ENCODE measurements at places on chromosomes 7 and 10. TPM values are rescaled to one million over a fixed set of nuclear protein-coding genes. Genes with fewer than 3 reads are reported as not detected.

The MUC3A gene
- total RNA-seq: not detected

The IDI2 gene
- total RNA-seq: not detected

The METTL27 gene
- total RNA-seq: 0.55 TPM

The SLC18A3 gene
- not detected for total RNA-seq

The UCN3 gene
- total RNA-seq: not detected

DNA sequence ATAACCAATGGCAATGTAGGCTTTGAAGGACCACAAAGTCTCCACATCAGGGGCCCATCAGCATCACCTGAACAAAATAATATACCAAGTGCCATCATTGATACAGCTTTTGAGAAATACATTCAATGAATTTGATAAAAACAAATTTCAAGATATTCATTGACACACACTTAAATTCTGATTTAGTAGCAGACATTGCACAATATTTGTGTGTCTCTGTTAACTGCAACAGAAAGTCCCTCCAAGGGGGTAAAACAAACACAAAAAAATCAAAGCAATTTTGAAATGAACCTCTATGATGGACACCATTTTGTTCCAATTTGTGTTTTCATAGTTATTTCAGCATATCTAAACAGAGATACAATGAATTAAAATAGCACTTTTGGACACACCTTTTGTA, 86.8 kb upstream of the RSU1 start:
- peaks cover 11% of the 10 kb centered on the region for H3K4me1 ChIP-seq
- H3K4me3 ChIP-seq: no peak overlapping the region
- no peaks in the 10 kb centered on the region for H3K36me3 ChIP-seq

- H3K36me3 ChIP-seq: peaks cover 40% of the 10 kb centered on the region
- no peak for DNase-seq
- no peaks in the 10 kb centered on the region for H3K27me3 ChIP-seq
- no peak overlapping the region for H3K27ac ChIP-seq
- no peak overlapping the region for H3K4me3 ChIP-seq
Measured at GRCh38 chr7:66952343-66953043, 31.5 kb downstream of the TMEM248 start.

DNA sequence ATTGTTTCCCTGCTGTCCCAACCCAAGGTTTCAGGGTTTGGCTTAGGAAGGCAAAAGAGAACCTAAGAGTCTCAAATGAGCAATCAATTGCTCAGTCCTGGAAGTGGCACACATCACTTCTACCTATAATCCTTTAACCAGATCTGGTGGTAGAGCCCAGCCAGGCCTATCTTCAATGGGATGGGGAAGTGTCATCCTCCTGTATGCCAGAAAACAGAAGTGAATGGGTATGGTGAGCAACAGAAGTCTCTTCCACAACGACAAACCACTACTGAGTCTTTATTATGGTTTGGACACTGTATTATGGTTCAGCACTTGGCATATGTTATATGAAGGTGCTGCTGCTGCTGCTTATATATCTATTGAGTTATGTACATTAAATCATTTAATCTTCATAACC, 3.0 kb upstream of the AKR1B1 start:
- no peaks in the 10 kb centered on the region for H3K27me3 ChIP-seq
- DNase-seq: no peak
- no peak overlapping the region for H3K27ac ChIP-seq
- H3K4me3 ChIP-seq: no peak overlapping the region
- peaks cover 7% of the 10 kb centered on the region for H3K36me3 ChIP-seq
- H3K4me1 ChIP-seq: peaks cover 22% of the 10 kb centered on the region

GRCh38 chr7:128788446-128789412, 3.0 kb upstream of the CCDC136 start:
- no peaks in the 10 kb centered on the region for H3K36me3 ChIP-seq
- no peak overlapping the region for H3K4me3 ChIP-seq
- DNase-seq: no peak

- peaks cover 13% of the 10 kb centered on the region for H3K4me1 ChIP-seq
- H3K27ac ChIP-seq: no peak overlapping the region
- peaks cover 3% of the 10 kb centered on the region for H3K36me3 ChIP-seq
- DNase-seq: no peak
Measured at GRCh38 chr10:70762441-70763175, 22.6 kb downstream of the TBATA start.

- no peaks in the 10 kb centered on the region for H3K27me3 ChIP-seq
- no peak for DNase-seq
- no peaks in the 10 kb centered on the region for H3K36me3 ChIP-seq
- no peak overlapping the region for H3K27ac ChIP-seq
- H3K4me1 ChIP-seq: peaks cover 25% of the 10 kb centered on the region
- H3K4me3 ChIP-seq: no peak overlapping the region
Measured at GRCh38 chr10:97406064-97406463, 4.9 kb upstream of the RRP12 start.

DNA sequence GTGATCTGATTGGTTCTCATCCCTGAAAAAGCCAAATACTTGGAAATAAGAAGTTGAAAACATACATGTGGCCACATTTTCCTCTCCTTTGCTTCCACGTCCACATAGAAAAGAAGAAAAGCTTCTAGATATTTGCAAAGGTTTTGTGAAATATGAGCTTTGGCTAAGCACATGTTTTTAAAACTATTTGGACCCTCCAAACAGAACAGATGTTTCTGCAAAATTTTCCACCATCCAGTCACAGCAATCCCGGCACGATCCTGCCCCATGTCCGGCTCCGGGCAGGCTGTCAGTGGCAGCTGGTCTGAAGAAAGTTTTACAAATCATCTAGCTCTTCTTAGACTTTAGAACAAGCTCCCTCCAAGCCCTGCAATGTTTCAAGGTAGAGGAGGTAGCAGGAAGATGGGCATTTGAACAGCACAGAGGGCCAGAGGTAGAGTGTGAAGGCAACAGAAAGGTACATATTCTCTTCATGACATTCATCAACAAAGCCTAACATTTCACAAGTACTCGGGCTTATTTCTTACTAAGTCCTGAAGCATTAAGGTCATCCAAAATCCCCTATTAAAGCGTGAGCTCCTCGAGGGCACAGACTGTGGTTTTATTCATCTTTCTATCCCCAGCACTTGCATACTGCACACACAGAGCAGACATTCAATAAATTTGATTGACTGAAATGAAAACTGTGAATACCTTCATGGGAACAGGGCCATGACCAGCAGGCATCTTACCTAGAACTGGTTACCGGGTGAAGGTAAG, 110.1 kb downstream of the JAZF1 start:
- H3K4me3 ChIP-seq: no peak overlapping the region
- DNase-seq: no peak
- H3K27me3 ChIP-seq: no peaks in the 10 kb centered on the region
- no peaks in the 10 kb centered on the region for H3K4me1 ChIP-seq

DNA sequence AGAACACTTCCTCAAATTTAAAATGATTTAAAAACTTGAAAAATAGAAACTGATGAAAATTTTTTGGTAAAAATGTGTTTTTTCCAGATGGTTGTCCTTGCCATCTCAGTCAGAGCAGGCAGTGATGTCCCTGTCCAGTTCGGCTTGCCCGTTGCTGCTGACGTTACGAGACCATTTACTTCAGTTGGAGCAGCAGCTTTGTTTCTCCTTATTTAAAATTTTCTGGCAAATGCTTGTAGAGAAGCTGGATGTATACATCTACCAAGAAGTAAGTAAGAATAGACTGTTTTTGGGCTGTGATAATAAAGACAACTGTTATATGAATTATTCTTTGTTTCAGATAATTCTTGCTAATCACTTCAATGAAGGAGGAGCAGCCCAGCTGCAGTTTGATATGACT, 16.1 kb downstream of the EFCAB10 start:
- H3K4me1 ChIP-seq: no peaks in the 10 kb centered on the region
- no peaks in the 10 kb centered on the region for H3K27me3 ChIP-seq
- no peak overlapping the region for H3K4me3 ChIP-seq
- no peak for DNase-seq

GRCh38 chr7:87912121-87912520, 21.9 kb upstream of the ADAM22 start:
- peaks cover 12% of the 10 kb centered on the region for H3K36me3 ChIP-seq
- no peak for DNase-seq
- H3K4me1 ChIP-seq: peaks cover 1% of the 10 kb centered on the region
- peaks cover 6% of the 10 kb centered on the region for H3K27me3 ChIP-seq
- no peak overlapping the region for H3K27ac ChIP-seq

DNA sequence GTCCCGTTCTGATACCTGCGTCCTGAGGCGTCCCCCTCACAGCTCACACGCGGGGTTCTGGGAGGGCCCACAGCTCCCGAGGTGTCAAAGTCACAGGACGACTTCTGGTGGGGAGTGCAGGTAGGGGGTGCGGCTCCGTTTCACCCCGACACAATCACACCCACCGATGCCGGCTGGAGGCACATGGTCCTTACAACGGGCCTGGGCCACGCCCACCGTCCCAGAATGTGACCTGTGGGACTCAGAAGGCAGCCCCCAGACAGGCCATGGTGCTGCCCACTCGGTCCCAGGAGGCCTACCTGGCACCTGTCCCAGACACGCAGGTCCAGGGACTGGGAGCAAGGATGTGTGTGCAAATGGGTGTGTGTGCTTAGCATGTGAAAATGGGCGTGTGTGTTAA, 86.0 kb downstream of the UNCX start:
- H3K36me3 ChIP-seq: no peaks in the 10 kb centered on the region
- H3K27me3 ChIP-seq: peaks cover 3% of the 10 kb centered on the region
- H3K27ac ChIP-seq: no peak overlapping the region
- no peaks in the 10 kb centered on the region for H3K4me1 ChIP-seq
- DNase-seq: no peak
- no peak overlapping the region for H3K4me3 ChIP-seq

DNA sequence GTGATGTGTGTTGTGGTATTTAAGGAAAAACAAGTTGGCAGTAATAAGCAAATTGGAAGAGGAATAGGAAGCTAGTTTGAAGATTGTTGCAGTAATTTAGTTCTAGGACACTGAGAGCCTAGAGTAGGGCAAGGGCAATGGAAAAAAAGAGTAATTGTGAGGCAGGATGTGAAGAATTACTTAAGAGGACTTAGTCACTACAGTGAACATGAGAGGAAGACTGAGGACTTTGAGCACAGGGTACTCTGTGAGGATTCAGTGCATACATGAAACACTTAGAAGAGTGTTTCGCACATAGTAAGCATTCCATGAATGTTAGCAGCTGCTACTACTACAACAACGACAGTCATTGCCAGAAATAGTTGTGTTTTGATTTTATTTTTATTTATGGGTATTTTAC, 30.9 kb upstream of the DKK1 start:
- no peaks in the 10 kb centered on the region for H3K4me1 ChIP-seq
- no peak for DNase-seq
- H3K27me3 ChIP-seq: no peaks in the 10 kb centered on the region

DNA sequence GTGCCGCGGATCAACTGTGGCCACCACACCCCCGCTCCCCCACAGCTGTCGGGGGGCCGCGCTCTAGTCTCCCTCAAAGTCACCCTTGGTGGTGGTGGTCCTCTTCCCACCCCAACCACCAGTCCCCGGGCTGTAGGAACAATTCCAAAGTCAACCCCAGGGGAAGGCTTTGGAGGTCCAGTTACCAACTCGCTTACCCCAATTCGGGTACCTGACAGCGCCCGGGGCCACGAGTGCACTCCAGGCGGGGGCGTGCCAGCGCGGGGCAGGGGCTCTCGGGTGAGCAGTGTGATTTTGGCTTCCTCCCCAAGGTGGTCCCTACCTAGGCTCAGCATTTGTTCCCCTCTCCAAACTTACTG, 584 bp upstream of the ZMIZ1 start:
- peak; percentile 44 for DNase-seq
- peaks cover 25% of the 10 kb centered on the region for H3K4me1 ChIP-seq
- no peak overlapping the region for H3K27ac ChIP-seq

Data from activated CD8-positive, alpha-beta memory T cell treated with anti-CD3 and anti-CD28 coated beads, Interleukin-2, amount 10 ng/mL, durations not matched to agents 7 days and 5 days (primary cell).